ENCODE measurements at places on chromosomes 2 and 18.

DNA sequence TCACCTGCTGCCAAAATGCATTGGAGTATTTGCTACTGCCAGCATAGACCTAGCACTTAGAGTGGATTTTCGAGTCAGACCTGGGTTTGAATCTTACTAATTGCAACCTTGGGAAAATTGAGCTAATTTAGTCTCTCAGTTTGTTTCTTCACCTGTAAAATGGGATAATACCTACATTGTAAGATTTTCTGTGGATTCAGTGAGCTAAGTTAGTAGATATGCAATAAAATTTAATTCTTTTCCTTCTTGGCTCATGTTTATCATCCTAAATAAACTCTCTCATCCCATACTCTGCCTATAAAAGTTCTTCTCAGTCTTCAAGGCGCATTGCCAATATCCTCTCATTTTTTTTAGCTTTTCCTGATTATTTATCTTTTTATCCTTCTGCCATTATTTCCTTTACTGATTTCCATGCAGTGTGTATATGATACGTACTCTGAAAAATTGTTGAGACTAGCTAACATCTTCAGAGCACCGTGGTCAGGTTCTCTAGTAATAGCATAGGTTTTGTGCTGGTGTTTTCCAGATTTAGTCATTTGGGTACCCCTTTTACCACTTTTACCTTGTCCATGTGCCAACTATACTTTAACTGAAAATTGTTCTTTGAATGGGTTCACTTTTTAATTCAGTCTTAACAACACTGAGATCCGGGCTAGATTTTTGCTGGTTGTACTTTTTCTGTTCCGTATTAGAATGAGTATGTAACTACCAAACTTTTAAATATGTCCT lies 7.3 kb downstream of the CEP192 start:
- no peak for DNase-seq

DNA sequence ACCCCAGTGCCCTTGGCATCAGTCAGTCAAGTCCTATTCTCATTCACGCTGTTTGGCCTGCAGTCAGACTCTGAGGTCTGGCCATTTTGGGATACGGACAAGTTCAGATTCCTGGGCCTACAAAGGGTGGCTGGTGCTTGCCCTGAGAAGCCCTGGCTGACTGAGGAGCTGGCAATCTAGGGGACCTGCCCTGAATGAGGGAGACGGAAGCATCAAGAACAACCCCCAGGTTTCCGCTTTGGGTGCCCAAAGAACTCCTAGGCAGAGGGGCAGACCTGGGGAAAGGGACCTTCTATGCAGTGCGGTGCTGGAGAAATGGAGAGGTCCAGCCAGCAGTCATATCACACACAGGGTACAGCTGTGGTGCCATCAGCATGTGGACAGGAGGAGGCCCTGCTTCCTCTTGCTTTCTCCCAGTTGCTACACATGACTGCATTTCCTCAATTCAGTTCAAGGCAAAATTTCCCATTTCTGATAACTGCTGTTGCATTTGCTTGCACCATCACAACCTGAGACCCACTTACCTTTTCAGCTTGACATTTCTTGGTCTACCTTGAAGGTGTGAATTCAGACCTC lies 70.9 kb upstream of the LGALSL start:
- DNase-seq: no peak

DNA sequence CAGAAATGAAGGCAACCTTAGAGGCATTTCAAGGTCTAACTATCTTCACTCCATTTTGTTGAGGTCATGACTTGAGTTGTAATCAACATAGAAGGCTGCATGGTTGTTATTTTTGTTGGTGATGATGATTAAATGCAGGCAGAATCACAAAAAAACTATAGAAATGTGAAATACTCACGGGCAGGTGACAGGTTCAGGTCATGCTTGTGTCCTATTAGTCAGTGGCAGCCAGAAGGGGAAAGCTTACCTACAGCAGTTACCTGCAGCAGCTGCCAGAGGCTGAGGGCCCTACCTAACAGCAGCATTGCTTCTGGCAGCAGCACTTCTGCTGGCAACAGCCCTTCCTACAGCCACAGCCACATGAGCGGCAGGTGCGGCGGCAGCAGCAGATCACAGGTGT lies 394 bp downstream of the SCYGR3 start:
- no peak for DNase-seq

- DNase-seq: peak; percentile 98
Observed at GRCh38 chr2:32063310-32064020, at the start of gene SPAST. TSS of gene SPAST (plus strand) at chr2:32063556. CDS start at chr2:32063832, 276 bp downstream.

DNA sequence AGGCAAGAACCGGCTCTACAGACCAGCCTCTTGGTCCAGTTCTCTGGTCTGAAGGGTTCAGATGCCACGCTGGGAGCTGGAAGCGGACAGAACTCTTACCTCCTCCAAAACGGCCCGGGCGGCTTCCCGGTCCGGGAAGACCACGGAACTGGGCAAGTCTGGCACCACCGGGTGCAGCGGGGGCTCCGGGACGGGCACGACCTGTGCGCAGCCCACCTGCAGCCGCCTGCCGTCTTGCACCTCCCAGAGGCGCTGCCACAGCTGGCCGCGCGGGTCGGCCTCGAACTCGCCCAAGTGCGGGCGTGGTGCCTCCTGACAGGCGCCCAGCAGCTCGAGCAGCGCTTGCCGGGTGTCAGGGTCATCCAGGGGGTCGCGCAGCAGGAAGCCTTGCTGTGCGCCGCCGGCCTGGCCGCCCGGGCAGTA lies 773 bp downstream of the CMPK2 start:
- peak; percentile 11 for DNase-seq

- DNase-seq: no peak
Observed at GRCh38 chr2:188534875-188535274, 243.2 kb downstream of the GULP1 start.

DNA sequence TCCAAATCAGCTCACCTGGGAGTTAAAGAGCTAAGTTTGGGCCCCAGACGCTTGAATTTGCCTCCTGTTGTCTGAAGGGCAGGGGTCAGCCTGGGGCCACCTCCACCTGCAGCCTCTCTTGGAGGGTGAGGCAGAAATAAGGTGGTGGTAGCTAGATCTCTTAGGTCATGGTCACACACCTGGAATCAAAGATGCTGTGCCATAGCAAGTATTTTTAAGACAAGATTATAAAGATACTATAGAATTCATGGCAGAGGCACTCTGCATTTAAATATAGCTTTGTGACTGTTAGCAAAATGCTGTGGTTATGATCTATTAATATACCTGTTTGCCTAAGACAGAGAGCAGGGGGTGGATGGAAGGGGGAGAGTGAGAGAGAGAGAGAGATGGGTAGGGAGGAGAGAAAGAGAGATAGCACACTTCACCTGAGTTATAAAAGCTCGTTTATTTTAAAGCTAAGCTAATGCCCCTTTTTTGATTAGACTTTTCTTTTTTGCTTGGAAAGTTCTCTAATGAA lies 242.7 kb downstream of the TMEM182 start:
- no peak for DNase-seq

GRCh38 chr2:33784488-33784887 lies 185.4 kb upstream of the FAM98A start:
- DNase-seq: no peak
